ENCODE measurements at places on chromosomes 4 and X. TPM values are rescaled to one million over a fixed set of nuclear protein-coding genes. Genes with fewer than 3 reads are reported as not detected.

The MAGEE2 gene
- not detected for total RNA-seq

The SATL1 gene
- total RNA-seq: not detected

The ATP8A1 gene
- total RNA-seq: 0.97 TPM

DNA sequence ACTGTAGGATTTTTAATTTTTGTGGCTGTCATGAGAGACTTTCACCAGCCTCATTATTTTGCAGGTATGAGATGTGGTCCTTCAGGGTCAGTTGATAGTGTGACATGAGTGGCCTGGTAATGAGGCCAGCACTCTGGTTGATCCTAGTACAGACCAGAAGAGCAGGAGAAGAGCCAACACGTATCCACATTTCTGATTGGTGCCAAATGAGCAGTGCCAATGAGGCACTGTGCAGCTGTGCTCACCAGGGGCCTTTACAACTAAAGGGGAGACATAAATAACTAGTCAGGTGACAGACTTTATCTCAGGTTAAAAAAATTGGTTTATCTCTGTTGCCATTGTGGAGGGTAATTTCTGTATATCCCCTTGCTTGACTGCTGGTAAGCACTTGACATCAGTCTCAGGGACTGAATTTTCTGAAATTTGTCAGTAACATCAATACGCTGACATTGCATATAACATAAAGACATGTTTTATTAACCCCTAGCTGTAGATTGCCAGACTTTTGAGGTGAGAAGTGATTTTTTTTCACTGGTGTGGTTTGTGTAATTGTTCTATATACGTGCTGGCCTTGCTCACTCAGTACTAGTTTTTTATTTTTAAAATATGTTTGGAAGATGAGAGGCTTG is 101.2 kb downstream of the AFF1 start:
- no peak for DNase-seq

Data from fibroblast of villous mesenchyme (primary cell).